ENCODE measurements at places on chromosomes 4 and X.
A peak's percentile ranks its signal among the peaks of the same experiment; 100 is the strongest.

GRCh38 chr4:101049549-101050001 lies 297.8 kb downstream of the PPP3CA start:
- DNase-seq: no peak

DNA sequence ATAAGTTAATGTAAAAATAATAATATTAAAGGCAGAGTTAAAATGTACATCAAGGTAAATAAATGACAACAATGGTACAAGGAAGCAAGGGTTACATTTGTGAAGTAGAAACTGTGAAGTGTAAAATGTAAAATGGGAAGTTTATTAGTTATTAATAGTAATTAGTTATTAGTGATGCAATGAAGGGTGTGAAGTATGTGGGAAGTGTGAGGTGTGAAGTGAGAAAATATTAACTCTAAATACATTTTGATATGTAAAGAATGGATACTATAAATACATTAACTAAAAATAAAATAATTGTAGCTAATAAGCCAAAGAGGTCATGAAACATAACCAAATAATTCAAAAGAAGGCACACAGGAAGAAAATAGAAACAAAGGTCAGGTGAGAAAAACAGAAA lies 316.4 kb downstream of the GBA3 start:
- DNase-seq: no peak

DNA sequence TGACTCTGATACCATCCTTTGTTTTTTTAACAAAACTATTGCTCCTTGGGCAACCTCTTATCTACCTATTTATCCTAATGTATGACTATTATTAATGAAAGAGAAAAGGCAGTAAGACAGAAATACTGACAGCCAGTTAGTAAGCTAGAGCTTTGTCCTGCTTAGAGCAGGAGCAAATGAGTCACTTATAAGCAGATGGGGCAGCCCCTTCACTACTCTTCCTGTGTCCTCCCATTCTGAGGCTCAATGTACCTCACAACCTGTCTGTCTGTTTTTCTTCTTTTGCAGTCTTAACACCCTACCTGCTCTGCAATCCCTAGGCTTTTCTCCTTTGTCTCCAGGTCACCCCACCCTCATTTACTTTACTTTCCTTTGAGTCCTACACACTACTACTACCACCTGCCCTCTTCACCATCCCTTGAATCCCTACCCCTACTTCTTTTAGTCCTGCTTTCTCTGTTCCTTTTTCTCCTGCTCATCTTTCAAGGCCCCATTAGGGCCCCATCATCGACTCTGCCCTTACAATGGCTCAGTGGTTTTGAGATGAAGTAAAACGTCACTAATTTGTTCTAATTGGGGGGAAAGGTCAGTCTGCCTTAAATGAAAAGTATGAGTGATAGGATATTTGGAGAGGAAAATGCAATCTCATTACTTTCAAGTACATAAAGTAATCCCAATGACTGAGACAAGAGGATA lies 294.3 kb downstream of the GUCY2F start:
- peak; percentile 93 for DNase-seq

DNA sequence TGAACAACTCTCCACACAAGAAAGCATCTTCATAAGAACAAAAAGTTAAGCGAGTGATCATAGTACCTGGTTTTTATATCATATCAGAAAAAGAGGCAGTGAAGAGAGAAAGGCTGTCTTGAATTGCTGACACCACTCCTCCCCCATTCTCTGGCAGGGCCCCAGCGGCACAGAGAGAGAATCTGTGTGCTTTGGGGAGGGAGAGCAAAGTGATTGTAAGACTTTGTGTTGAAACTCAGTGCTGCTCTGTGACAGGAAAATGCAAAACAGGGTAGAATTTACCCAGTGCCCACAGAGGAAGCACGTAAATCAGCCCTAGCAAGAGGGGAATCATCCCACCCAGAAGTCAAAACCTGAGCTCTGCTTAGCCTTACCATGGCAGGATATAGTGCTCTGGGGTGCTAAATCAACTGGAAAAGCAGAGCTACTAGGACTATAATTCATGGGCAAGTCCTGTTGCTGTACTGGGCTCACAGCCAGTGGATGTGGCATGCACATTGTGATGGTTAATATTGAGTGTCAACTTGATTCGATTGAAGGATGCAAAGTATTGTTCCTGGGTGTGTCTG lies 174.6 kb downstream of the PRR32 start:
- no peak for DNase-seq

GRCh38 chrX:24081661-24082154 lies 27.0 kb downstream of the EIF2S3 start:
- peak; percentile 52 for DNase-seq

GRCh38 chr4:11801466-11802446 lies 373.1 kb upstream of the HS3ST1 start:
- no peak for DNase-seq

DNA sequence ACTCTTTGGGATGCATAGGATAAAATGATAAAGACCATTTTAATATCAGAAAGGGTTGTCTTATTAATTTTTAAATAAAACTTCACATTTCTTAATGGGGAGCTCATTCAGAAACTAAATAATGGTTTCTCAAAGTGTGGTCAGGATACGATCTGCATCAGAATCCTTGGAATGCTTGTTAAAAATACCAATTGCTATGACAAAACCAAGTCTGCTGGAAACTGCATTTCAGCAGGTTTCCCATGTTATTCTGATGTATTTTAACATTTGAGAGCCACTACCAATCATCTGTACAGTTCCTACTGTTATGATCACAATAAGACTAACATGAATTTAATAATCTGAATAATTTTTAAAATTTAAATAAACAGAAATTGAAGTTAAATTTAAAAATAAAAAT lies 115.1 kb downstream of the SOWAHB start:
- DNase-seq: no peak

DNA sequence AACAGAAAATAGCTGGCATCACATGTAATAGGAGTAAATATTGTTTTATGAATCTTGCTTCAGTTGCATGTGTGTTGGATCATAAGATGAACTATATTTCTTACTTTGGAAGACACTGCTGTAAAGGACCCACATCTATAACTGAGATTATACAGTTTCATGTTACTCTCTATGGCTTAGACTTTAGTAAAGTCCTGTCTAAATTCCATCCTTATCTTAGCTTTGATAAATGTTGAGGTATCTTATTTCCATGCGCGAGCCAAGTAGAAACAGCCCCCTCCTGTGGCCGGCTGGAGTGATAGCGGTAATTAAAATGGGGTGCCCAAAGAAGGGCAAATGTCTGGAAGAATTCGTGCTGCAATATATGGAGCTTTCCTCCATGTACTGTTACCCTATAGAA lies 43.0 kb downstream of the CCDC158 start:
- DNase-seq: peak; percentile 24

DNA sequence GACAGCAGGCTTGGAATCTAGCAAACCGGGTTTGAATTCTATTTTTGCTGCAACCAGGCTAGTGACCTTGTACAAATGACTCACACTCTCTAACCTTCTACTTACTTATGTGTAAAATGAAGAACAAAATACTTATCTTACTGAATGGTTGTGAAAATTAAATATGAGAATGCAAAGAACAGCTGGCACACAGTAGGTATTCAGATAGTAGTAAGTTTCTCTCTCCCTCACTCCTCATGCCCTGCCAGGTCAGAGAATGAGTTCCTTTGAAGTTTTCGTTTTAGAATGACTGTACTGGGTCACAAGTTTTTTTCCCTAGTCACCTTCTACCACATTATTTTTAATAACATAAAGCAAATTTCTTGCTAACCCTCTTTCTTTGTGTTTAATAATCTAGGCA lies 33.0 kb downstream of the CISD2 start:
- DNase-seq: no peak

- DNase-seq: no peak
These were observed 787 bp upstream of the TET2 start for GRCh38 chr4:105145903-105146275.

DNA sequence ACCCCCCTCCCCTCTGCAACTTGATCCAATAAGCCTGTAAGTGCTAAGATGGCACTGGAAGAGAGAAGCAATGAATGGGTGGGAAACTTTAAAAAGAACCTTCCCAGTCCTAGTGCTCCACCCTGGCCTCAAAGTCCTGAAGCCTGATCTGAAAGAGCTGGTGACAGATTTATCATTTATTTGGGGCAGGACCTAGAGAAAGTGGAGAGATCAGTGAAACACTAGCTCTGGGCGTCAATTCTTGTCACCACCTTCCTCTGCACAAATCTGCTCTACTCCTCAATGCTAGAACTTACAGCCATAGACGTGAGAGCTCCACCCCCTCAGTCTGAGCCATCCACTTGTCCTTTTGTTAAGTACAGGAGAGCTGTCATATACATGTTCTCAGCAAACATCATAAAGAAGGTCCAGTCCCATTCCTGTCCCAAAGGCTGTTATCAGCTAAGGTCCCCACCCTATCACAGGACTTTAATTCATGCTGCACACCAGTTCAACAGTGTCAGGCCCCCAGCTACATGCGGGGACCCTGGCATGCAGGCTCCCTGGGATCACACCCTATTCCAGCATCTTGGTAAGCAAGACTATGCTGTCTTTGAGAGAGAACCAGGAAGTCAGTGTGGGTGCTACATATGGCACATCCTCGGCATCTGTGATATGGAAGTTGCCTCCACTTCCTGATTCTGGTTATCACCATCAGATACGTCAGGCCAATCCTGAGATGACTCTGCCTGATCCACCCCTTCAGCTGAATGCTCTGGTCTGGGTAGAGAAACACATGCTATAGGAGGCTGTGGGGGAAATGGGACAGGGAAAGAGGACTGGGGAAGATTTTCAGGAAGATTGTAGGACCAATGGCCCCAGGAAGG lies 2.3 kb downstream of the P2RY4 start:
- no peak for DNase-seq

DNA sequence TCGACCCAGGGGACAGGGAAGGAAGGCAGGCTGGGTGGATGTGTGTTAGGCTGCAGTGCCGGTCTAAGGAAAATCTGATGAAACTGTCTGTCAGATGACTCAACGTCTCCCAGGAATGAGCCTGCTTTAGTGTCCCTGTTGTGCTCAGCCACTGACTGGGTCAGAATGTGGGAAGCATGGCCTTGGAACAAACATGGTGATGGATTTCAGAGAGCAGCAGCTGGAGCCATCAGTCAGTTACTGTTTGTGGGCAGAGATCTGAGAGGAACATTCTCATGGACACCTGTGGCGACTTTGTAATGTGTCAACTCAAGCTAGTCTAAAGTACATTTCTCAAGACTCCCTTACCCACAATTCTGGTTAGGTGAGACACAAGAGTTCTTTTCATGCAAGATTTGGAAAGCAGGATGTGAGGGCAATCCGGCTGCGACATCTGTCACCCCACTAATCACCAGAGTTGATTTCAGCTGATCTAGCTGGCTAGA lies 63.2 kb downstream of the ANAPC10 start:
- no peak for DNase-seq
